Activated CD4-positive, alpha-beta T cell treated with anti-CD3 and anti-CD28 coated beads for 48 hours (primary cell): ENCODE measurements at places on chromosomes 3 and 15.

DNA sequence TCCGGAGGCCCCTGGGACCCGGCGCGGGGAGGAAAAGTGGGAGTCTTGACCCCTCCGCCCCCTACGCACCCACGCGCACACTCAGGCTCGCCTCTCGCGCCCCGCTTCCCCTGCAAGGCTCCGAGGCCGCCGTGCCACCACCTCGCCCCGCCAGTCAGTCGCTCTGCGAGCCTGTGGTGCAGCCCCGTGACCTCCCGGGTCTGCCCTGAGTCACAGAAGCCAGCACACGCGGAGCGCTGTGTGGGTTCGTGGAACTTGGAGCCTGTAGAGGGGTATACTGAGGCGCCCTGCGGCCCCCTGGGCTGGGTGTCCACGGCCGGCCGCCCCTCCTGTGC lies 380 bp upstream of the ALS2CL start:
- DNase-seq: peak; percentile 62

DNA sequence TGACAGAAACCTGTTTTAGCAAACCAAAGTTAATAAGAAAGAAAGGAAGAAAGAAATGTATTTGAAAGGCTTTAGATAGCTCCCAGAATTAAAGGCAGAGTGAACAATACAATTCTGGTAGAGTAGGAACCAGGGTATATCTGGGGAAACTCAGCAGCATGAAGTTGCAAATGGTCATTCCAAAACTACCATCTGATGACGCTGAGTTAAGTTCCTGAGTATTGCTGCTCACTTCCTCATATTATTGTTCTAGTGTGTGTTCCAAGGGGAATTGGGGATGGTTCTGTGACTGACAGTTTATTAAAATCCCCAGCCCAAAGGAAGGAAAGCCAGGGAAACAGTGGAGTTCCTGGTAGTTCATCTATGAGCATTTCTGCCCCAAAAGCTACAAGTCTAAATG lies 88.3 kb upstream of the FRMD4B start:
- DNase-seq: no peak

DNA sequence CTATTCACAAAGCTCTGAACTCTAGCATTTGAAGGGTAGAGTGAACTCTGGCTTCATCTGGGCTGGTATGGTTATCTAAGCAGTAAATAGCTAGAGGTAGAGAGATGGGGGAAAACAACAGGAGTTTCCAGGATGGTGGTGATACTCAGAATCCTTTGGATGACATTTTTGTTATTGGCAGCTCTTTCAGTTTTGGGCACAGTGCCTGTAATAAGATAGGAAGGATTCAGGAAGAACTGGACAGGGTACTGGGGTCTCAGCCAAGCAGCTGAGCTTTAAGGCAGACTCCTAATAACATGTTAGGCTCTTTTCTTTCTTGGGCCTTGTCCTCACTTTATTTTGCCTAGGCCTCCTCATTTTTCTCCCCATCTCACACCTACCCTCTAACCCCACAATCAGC lies 338.5 kb downstream of the CADM2 start:
- no peak for DNase-seq

DNA sequence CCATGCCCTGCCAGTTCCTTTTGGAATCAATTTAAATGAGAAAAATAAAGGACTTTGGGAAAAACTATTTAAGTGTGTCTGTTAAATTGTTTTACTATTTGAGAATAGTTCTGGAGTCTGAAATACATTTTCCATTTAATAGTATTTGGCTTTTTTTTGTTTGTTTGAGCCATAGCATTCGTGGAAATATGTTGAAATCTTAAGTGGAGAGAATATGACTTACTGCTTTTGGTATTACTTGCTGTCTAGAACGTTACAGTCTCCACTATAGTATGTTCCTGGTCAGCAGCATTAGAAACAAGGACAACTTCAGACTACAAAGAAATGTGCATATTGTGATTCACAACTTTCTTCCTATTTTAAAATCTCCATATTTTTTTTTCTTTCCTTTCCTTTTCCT lies 179.4 kb downstream of the GHSR start:
- DNase-seq: no peak

DNA sequence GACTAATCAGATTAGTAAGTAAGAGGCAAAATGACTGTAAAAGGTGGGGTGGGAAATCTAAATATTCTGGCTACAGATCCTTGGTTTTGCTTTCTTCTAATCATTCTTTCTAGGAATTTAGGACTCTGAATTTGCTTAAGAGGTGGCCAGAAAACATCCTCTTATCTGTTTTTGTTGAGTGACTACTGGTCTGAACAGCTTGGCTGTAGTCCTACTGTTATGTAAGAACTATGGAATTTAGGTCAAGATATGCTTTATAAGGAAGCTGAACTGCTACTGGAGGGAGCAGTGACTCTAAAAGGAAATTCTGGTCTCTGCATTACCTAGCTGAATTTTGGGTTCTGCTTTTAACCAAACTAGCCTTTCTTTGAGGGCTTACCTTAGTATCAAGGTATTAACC lies 33.5 kb upstream of the CSPG5 start:
- no peak for DNase-seq

DNA sequence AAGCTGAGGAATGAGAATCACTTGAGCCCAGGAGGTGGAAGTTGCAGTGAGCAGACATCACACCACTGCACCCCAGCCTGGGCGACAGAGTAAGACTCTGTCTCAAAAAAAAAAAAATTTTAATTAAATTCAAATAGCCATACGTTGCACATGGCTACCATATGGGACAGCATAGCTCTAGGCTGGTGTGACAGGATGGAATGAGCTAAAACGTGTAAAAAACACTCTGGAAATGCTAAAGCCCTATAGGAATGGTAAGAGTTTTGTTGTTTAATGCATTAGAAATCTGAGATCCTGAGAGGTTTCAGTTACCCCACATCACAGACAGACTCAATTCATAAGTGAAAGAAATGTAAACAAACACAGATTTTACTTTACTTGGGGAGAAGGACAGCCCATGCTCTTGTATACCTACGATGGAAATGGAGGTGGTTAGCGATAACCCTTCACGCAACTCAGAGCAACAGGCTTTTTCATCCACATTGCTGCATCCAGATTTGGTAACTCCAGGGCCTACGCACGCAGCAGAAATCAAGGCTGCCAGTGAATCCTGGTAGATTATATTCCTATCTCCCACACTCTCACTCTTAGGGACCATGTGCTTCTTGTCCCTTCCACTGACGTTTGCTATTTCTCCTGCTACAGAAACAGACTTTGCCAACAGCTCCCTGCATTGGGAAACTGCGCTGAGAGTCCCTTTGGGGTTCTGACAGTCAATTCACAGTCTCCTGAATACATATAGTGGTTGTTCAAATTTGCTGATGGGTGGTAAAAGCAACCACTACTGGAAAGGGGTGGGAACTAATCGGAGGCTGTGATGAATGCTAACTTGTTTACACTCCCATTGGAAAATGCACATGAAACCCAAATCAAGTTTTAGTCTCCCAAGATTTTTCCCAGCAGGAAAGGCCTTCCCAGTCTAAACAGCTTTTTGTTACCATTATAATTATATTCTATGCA lies 3.1 kb downstream of the SH3BP5 start:
- DNase-seq: no peak
